Esophagus squamous epithelium (tissue), 5 donors: ENCODE measurements at places on chromosomes 7 and 10.

DNA sequence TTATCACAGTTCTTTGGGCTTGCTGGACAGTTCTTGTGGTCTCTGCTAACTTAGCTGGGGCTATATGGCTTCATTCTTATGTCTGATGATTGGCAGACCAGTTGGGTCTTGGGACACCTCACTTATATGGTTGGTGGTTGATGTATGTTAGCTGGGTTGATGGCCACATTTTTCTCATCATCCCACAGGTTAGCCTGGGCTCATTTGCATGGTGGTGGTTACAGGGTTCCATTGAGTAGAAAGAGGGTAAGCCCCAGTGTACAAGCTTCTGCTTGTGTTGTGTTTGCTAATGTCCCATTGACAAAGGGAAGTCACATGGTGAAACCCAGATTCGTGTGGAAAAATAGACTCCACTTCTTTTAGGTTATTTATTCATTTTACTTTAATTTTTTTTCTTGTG is 40.6 kb downstream of the TMEM60 start:
- no peak for DNase-seq

GRCh38 chr10:6055929-6056328 is 6.2 kb downstream of the IL2RA start:
- DNase-seq: no peak

- DNase-seq: no peak
These were observed 27.1 kb downstream of the OR9A2 start for GRCh38 chr7:142999793-143000192.

GRCh38 chr10:90136731-90137316 is 435.4 kb downstream of the KIF20B start:
- DNase-seq: no peak

- no peak for DNase-seq
These were observed 6.0 kb downstream of the ADD3 start for GRCh38 chr10:110013630-110014293.

DNA sequence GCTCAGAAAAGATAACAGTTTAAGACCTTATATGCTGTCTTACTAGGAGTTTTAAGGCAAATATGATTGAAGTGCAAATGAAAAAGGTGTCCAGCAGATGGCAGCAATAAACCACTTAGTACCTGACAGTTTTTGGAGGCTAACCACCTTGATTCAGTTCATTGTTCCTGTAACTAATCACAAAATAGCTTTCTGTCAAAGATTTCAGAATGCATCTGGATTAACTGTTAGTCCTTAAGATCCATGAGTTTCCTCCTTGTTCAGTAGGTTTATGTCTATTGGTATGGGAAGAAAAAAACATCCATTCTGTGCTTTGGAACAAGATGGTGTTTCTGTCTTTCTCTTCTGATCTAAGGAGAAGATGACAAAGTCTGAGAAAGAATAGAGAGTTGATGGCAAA is 46.6 kb downstream of the CCSER2 start:
- no peak for DNase-seq

DNA sequence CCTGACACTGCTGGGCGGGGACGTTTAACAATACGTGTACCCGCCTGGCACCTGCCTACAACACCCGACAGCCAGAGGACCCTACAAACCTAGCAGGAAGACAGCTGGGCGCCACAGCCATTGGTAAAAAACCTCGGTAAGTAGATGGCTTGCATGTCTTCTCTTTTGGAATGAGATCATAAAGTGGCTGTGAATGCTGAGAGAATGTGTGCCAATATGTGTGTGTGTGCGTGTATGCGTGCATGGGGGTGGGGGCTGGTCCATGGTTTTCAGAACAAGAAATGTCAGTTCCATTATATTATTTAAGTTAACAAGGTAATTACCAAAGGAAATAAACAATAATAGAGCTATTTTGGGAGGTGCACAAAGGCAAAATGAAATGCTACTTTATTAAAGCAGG is 39.2 kb downstream of the PAPOLB start:
- DNase-seq: no peak

DNA sequence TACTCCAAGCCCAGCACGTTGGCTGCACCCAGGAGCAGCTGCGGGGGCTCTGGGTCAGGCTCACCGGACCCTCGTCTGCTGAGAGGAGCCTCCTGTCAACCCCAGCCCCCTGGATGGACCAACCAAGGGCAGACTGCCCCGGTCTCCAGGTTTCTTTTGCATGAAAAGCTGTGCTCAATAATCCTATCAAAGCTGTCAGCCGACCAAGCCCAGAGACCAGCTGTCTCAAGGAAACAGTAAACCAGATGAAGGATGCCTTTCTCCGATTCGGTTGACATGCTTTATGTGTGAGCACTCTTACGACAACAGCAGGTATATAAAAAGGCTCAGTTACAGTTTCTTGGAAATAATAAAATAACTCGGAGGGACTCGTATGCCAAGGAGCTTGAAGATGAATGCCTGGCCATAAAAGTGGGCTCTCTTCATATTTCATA is 71.6 kb upstream of the BAIAP2L1 start:
- no peak for DNase-seq

DNA sequence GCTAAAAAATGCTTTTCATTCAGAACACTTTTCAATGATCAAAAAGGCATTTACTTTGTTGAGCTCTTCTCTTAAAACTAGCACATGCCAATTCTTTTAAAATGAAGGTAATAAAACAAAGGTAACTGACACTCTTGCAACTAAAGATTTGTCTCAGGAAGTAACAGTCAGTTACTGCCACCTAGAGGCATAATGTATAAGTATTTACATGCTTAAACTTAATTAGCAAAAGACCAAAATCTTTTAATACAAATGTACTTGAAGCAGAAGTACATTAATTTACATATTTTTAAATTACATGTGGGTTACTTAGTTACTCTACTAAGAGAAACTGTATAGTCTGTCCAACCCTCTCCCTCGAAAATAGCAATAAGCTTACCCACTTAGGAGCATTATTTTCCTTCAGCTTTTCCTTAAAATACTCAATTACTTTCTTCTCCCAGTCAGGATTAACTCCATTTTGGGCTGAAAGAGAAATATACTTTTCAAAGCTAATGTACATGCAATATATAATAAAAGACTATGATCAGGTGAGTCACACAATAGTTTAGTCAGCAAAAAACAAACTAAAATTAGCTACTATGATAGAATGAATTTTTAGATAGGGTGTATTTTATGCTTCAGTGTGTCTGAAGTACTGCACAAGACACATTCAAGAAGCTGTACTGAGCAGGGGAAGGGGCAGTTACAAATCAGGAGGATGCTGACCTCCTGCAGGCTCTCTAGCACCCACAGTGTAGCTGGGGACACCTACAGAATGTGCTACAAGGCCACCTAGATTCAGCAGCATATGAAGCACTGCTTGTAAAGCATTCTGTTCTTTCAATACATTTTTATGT is 13.0 kb downstream of the MCMBP start:
- no peak for DNase-seq

GRCh38 chr10:59623133-59624121 is 86.2 kb downstream of the SLC16A9 start:
- no peak for DNase-seq

GRCh38 chr7:157637216-157637949 is 300.6 kb downstream of the DNAJB6 start:
- DNase-seq: no peak

DNA sequence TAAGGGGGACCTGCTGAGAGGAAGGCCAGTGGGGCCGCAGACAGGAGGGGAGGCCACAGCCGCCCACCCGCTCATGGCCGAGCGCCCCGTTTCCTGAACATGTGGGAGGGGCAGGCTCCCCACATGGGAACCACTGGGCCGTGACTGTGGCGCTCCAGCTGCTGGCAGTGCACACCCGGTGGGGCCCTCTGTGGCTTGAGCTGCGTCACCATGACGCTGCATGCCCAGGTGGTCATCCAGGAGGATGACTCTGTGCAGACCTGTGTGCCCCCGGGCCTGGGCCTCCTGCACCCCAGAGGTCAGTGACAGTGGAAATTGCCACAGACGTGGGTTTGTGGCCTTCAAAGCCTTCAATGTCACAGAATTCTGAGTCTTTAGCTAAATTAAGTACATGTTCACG is 85.1 kb downstream of the MGMT start:
- DNase-seq: no peak

DNA sequence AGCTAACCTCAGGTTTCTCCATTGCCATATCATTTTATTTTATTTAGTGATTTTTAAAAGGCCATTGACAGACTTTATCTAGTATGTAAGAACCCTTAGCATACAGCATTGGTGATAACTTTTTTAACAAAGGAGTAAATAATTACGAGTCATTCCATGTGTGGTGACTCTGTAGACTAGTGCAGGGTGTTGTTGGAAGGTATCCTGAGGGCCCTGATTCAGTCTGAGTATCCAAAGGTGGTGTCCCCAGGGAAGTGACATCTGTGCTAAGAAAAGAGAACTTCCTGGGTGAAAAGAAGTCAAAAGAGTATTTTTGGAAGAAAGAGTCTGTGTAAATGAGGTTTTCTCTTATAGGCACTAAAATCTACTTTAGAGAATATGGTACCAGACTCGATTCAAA is 308.4 kb downstream of the C7orf25 start:
- no peak for DNase-seq

DNA sequence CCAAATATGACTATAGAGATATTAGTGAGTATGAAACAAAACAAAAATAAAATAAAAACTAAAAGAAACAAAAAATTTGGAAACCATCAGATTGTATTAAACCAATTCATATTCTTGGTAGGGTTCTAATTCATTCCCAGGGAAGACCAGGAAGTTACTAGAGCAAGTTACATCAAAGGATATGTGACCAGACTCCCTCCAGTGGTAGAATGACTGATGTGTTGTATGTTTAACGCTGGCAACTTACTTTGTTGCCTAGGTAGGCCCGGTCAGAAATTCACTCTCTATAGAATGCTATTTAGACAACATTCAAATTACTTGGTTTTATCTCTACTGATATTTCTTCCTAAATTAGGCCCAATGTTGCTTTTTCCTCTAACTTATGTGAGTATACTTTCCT is 5.2 kb downstream of the PHYHIPL start:
- DNase-seq: no peak

DNA sequence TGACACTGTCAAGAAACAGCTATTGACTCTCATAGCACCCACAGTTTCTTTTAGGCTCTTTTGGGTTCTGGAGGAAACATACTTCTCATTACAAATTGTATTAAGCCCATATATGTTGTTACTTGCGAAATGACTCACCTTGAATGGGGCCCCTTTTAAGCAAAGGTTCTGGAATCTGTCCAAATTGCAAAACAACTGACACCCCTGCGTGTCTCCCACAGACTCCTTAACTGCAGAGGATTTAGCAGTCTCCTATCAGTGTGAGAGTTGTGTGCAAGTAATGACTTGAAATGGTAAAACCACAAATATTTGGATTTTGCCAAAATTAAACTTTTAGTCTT is 192.3 kb downstream of the DNAJC1 start:
- DNase-seq: no peak

GRCh38 chr7:47515305-47515834 is 66.5 kb downstream of the TNS3 start:
- no peak for DNase-seq

- DNase-seq: no peak
These were observed 238.4 kb downstream of the KCNMA1 start for GRCh38 chr10:77398986-77399755.

GRCh38 chr10:113041841-113042750 is 92.0 kb downstream of the TCF7L2 start:
- no peak for DNase-seq

DNA sequence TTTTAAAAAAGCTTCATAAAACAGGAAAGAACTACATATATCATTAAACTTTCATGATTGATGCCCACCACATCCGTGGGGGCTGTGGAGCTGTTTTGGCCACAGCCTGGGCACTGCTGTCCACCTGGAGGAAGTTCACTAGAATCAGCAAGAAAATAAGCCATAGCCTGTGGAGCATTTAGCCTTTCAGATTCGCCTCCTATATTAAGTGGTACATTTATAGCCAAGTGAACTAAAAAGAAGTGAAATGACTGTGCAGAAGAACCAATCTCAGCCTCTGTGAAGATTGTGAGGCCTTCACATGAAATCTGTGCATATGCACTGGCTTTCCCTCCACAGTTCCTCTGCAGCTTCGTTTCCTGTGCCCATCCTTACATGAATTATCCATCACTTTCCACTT is 23.5 kb downstream of the WNT16 start:
- DNase-seq: no peak

- DNase-seq: no peak
These were observed 32.5 kb downstream of the CBX3 start for GRCh38 chr7:26233902-26234511.

- DNase-seq: no peak
These were observed 34.5 kb upstream of the PDZD8 start for GRCh38 chr10:117409549-117410305.

- no peak for DNase-seq
These were observed 116.4 kb upstream of the NOBOX start for GRCh38 chr7:144519925-144520324.

DNA sequence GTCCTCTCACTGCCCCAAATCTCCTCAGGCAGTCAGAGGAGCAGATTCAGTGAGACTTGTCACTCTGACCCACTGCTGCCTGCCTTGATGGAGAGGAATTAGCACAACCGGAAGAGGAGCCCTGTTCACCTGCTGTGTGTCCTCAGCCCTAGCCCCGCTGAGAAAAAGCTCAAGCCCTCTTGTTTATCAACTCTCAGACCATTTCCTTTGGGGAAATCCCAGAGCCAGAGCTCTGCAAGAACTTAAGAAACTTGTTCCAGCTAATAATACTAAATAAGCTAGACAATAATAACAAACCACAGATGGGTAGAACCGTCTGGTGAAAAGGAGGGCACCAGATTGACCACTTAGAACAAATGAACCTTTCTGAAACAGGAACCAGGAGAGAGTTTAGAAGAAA is 37.7 kb upstream of the ITGB1 start:
- DNase-seq: no peak

- DNase-seq: no peak
These were observed 8.9 kb upstream of the TSPAN13 start for GRCh38 chr7:16744518-16745250.

DNA sequence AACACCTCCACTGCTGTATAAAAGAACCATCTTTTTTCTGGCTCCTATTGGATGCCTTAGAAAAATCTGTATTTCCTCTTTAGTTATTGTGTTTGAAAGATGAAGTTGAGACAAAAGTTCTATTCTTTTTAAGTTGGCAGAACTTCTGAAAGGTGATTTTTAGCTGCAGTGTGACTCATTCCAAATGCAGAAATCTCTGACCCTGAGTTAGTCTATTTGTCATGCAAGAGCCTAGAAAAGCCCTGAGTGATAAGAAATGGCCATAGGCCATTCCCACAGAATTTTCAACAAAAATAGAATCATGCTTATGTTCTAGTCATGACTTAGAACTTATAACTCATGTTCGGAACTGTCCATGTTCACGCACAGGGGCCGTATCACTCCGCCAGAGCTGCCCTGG is 89.1 kb downstream of the EGFR start:
- no peak for DNase-seq

GRCh38 chr10:97013568-97013967 is 172.2 kb downstream of the SLIT1 start:
- no peak for DNase-seq

GRCh38 chr7:67056683-67057082 is 60.0 kb downstream of the TYW1 start:
- no peak for DNase-seq

GRCh38 chr10:55203319-55203718 is 402.3 kb upstream of the PCDH15 start:
- no peak for DNase-seq
